Muscle of leg (tissue), 16 donors: ENCODE measurements at places on chromosomes 2 and 18. TPM values are rescaled to one million over a fixed set of nuclear protein-coding genes. Genes with fewer than 3 reads are reported as not detected.
A peak's percentile ranks its signal among the peaks of the same experiment; 100 is the strongest.

- peaks cover 5% of the 10 kb centered on the region for H3K27me3 ChIP-seq
- no peak overlapping the region for H3K4me3 ChIP-seq
- H3K27ac ChIP-seq = no peak overlapping the region
- H3K4me1 ChIP-seq = no peaks in the 10 kb centered on the region
Measured at GRCh38 chr2:1504311-1504750, 91.1 kb downstream of the TPO start.

- DNase-seq = no peak
- no peak overlapping the region for H3K27ac ChIP-seq
- H3K36me3 ChIP-seq = no peaks in the 10 kb centered on the region
- H3K4me3 ChIP-seq = no peak overlapping the region
- H3K4me1 ChIP-seq = no peaks in the 10 kb centered on the region
Measured at GRCh38 chr2:229993236-229993635, 70.9 kb downstream of the FBXO36 start.

GRCh38 chr2:237818066-237818473 is 19.5 kb downstream of the RBM44 start:
- H3K27me3 ChIP-seq = no peaks in the 10 kb centered on the region
- no peaks in the 10 kb centered on the region for H3K36me3 ChIP-seq
- H3K4me3 ChIP-seq = no peak overlapping the region
- peak; percentile 15 for DNase-seq
- H3K27ac ChIP-seq = no peak overlapping the region

DNA sequence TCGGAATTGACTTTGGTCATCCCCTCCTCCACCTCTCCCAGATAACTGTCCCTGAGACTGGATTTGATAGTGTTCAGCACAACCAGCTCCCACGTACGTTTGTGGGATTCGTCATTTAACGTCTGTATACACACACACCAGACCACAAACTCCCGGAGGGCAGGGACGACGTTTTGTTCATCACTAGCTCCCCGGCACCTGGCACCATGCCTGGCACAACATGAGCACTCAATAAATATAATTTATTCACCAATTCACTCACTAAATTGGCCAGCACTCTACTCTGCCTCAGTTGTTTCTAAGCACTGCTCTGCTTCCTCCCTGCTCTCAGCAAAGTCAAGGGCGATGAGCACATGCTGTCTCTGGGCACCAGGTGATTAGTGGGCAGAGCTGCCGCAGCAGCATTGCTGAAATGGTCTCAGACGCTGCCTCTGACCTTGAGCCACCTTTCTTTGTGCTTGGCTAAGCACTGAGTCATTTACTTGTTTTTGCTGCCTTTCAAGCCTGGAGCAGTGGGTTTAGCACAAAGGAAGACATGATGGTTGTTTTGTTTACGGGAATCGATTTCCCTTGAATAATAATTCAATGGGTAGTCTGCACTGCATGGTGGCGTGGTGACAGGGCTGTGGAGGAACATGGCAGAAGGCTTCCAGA is 19.3 kb upstream of the LOXHD1 start:
- H3K4me3 ChIP-seq = no peak overlapping the region
- H3K36me3 ChIP-seq = no peaks in the 10 kb centered on the region
- peaks cover 3% of the 10 kb centered on the region for H3K4me1 ChIP-seq
- DNase-seq = no peak

DNA sequence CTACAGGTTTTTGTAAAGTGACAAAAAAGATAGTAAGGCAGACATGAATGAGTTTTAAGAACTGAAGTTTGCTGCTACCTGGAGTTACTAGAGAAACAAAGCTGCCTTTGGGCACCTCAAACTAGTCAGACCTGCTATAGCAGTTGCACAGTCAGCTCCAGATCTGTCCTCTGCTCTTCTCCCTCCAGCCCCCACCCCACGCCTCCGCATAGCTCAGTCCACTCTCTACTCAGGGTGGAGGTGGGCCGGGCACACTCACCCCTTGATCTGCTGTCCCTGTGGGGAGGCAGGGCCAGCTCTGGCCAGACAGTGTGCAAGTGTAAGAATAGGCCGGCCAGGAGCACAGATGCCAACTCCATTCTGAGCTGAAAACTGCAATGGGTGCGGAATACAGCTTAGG is 4.1 kb downstream of the SERTAD2 start:
- peak overlapping the region; percentile 37 for H3K27ac ChIP-seq
- peaks cover 25% of the 10 kb centered on the region for H3K4me1 ChIP-seq
- DNase-seq = no peak
- H3K4me3 ChIP-seq = no peak overlapping the region

GRCh38 chr2:15023221-15023620 is 390.7 kb downstream of the LRATD1 start:
- no peaks in the 10 kb centered on the region for H3K27me3 ChIP-seq
- DNase-seq = no peak
- H3K36me3 ChIP-seq = no peaks in the 10 kb centered on the region
- no peak overlapping the region for H3K27ac ChIP-seq

GRCh38 chr2:207041279-207041678 is 102.0 kb downstream of the CPO start:
- H3K4me3 ChIP-seq = no peak overlapping the region
- peak overlapping the region; percentile 10 for H3K27ac ChIP-seq
- peaks cover 14% of the 10 kb centered on the region for H3K4me1 ChIP-seq
- H3K27me3 ChIP-seq = no peaks in the 10 kb centered on the region
- H3K36me3 ChIP-seq = no peaks in the 10 kb centered on the region
- DNase-seq = peak; percentile 39

- H3K4me3 ChIP-seq = no peak overlapping the region
- H3K36me3 ChIP-seq = no peaks in the 10 kb centered on the region
- peaks cover 15% of the 10 kb centered on the region for H3K4me1 ChIP-seq
- H3K27ac ChIP-seq = no peak overlapping the region
- H3K27me3 ChIP-seq = no peaks in the 10 kb centered on the region
Measured at GRCh38 chr2:111923276-111923804, 24.9 kb downstream of the MERTK start.

DNA sequence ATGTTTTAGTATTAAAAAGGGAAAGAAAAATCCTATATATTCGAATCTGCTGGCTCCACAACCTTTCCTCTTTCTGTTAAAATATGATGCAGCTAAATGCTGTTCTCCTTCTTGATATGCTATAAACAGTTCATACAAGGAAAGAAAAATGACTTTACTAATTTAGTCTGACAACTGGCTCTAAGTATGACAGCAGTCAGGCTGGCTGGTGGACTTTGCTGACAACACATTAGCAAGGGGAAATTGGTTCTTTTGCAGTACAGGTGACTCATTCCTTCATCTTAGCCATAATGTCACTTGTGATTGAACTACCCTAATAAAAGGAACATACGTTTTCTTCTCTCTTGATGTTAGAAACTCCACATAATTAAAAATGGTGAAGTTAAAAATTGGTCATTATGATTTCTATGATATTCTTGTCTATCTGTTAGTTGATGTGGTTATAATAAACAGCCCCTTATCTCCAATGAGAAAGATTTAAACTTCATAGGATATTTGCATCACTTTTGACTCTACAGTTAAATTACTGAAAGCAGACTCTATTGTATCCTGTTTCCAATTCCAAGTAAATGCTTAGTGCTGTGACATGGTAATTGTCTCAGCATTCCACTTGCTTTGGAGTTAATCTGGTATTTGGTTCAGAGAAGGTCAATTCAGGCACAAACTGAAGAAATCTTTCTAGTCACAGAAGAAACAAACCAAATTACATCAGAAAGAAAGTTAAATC is 315.3 kb upstream of the GULP1 start:
- H3K27ac ChIP-seq = no peak overlapping the region
- no peak overlapping the region for H3K4me3 ChIP-seq
- DNase-seq = no peak
- no peaks in the 10 kb centered on the region for H3K27me3 ChIP-seq

RAMP1 gene
- 41.5 TPM for total RNA-seq

TFPI gene
- total RNA-seq = 46.9 TPM

SESTD1 gene
- 21.8 TPM for total RNA-seq
